ENCODE measurements at places on chromosomes 16 and 17. TPM values are rescaled to one million over a fixed set of nuclear protein-coding genes. Genes with fewer than 3 reads are reported as not detected.

DNA sequence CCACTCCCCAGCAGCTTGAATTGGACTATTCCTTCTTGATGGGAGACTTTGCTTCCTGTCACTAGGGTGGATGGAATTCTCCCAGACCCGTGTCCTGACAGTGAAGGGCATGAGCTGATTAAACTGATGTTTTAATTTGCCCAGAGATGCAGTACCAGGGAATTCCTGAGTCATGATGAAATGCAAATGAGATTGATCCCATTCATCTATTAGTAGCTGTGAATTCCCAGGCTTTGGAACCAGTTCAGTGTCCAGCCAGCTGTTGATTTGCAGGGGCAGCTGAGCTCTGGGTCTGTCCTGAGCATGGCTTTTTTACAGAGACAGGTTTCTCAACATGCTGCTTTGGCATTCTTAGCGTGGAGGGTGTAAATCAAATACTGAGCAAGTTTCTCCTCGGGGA is 157.9 kb downstream of the PITPNC1 start:
- no peak for DNase-seq

Gene BMERB1
- total RNA-seq = 17.3 TPM

Gene EME1
- total RNA-seq = 1.8 TPM

DNA sequence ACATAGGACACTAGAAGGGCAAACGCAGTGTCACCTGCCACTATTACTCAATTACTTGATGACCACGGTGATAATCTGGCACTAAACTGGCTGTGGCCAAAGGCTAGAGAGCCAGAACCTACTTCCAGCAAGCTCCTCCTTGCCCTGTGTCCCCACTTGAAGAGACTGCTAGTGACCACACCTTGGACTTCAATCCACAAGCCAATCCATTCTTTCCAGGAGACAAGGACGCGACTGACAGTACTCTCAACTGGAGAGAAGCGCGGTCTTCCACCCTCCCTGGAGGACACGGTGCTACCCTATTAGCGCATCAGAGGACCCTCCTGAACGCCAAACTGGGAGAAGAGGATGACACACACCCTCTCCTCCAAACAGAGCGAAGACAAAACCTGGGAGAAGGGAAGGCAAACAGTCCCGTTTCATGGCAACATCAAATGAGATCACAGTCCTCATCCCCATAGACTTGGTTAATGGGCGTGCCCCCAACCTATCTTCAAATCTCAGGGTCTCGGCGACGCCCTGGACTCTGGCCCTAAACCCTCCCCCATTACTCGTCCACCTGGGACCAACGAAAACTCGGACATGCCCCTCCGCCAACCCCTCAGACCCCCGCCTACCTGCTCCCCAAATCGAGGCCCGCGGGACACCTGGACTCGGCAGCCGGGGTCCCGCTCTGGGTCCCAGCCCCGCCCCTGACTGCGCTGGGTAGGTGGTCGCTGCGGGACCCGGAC is 508 bp downstream of the FLCN start:
- DNase-seq = no peak

GRCh38 chr17:20961586-20961985 is 81.2 kb downstream of the USP22 start:
- DNase-seq = no peak

DNA sequence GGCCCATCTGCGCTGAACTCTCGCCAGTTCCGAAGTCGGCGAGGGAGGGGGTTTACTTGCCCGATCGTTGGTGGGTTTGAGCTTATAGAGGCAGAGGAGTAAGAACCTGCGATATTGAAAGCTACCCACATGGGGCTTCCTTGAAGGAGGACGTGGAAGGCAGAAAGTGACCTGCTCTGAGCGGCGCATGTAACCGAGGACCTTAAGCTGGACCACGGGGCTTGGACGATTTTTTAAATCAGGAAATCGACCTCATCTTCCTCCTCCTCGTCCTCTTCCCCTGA is 2.0 kb downstream of the PRAC2 start:
- no peak for DNase-seq

Gene CRHR1
- not detected for total RNA-seq

Gene CD68
- total RNA-seq = 285 TPM

GRCh38 chr17:2749784-2750181 is 331 bp upstream of the CCDC92B start:
- DNase-seq = peak; percentile 89

- no peak for DNase-seq
Measured at GRCh38 chr17:82909322-82909904, 69.6 kb upstream of the ZNF750 start.

GRCh38 chr17:28488533-28489276 is 15.3 kb downstream of the SLC13A2 start:
- no peak for DNase-seq

Gene WNT9B
- total RNA-seq = 13.4 TPM

- no peak for DNase-seq
Measured at GRCh38 chr16:79653373-79653891, 52.9 kb upstream of the MAF start.

Gene LRRC37A
- total RNA-seq = 4.1 TPM

Gene NATD1
- total RNA-seq = 21.2 TPM

DNA sequence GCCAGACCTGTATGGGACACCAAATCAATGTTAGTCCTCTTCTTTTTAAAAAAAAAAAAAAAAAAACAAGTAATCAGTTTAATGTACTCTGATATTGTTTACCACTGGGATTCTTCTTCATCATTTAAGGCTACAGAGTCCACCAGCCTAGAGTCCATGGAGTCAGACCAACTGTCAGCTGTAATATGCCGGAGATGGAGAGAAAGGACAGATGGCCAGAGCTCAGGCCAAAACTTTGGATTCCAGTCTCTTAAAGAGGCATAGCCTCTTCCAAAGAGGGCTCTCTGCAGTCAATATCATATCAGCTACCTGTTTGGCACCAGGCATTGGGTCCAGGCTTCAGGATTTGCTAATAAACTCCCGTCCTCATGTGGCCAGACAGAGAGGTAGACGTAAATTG is 469.6 kb upstream of the HSBP1 start:
- DNase-seq = no peak

Gene TMC8
- 191 TPM for total RNA-seq

DNA sequence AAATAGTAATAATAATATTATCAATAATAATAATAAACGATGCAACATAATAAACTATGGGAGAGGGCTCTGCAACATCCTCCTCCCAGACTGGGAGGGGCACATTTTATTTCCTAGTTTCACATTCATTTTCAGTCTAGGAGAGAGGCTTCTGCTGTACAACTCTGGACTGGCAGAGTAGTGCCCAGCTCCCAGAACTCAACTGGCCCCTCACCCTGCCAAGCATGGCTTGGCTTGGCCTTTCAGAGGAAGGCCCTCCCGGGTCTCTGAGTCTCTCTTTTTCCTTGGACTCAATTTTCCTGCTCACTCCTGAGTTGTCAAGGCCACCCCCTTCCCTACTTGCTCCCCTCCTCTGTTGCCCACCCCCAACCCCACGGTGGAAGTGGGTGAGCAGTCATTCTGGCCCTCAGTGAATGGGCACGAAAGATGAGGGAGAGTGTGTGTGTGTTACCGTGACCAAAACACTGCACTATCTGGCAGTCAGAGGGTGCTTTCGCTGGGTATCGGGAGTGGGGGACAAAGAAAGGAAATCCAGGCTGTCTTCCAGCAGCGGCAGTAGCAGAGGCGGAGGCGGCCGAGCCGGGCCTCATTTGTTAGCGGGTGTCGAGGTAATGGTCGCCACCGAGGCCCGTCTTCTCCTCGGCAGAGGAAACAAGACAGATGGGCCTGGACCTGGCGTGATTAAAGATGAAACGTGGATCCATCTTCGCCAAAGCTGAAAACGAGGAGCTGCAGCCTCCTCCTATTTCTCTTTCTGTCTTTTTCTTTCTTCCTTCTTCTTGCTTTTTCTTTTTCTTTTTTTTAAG is 2.3 kb downstream of the HOXB4 start:
- DNase-seq = no peak

DNA sequence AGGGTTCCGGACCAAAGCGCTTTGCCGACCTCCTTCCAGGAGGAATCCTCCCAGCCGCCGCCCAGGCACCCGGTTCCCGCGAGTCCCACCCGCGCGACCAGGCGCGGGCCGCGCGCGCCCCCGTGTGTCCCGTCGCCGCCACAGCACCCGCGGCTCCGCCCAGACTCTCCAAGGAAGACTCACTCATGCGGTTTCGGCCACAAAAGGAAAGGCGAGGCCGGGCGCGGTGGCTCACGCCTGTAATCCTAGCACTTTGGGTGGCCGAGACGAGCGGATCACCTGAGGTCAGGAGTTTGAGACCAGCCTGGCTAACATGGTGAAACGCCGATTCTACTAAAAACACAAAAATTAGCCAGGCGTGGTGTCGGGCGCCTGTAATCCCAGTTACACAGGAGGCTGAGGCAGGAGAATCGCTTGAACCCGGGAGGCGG is 3.5 kb upstream of the PKMYT1 start:
- DNase-seq = peak; percentile 93

Gene KRTAP4-3
- not detected for total RNA-seq

DNA sequence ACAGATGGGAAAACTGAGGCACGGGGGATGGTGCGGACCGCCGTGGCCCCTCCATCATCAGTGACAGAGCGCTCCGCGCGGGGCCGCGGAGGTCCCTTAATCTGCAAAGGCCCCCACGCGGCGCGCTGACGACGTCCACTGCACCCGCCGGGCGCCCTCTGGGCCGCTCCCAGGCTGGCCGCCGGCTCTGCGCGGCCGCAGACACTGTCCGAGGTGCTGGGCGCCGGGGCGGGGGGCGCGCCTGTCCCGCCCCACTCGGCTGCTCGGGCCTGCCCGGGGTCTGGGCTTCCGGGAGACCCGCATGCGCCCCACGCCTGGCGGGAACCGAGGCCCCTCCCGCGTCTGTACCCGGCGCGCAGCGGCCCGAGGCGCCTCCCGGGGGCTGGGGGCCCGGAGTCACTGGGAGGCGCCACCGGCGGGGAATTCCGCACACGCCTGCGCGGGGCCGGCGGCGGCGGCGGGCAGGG is 550 bp upstream of the RNF213 start:
- peak; percentile 95 for DNase-seq

DNA sequence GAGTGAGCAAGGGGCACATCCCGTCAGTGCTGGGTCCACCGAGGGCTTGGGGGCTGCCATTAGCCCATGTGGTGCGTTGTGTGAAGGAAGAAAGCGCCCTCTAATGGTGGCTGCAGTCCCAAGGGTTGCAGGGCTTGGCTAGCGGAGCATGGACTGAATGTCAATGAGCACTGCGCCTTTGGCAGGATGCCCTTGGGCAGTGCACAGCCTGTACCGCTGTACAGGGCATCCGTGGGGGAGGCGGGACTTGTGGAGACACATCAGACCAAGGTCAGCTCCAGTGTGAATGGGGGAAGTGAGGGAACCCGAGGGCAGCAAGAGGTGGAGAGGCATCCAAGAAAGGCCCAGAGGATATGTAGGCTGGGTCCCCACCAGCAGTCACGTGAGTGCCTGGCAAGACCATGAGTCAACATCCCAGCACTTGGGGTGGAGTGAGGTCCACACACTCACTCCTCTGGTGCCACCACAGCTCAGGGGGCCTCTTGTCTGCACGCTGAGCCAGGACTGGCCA is 75.5 kb upstream of the MED9 start:
- no peak for DNase-seq

Gene ADGRG3
- 34.2 TPM for total RNA-seq

Gene SDK2
- total RNA-seq = 15.8 TPM

DNA sequence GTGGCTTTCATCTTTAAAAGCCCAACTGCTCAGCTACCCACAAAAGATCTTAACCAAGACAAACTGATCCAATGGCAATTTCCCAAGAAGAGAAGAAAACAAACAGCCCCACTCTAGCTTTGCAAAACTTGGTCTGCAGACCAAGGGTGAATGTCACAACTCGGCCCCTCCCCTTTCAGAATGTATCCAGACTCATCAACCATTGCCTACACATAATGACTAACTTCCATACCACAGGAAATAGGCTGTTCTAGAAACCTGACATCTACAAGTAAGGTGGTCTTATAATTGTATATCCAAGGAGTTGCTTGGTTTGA is 16.0 kb downstream of the DCUN1D3 start:
- DNase-seq = no peak

DNA sequence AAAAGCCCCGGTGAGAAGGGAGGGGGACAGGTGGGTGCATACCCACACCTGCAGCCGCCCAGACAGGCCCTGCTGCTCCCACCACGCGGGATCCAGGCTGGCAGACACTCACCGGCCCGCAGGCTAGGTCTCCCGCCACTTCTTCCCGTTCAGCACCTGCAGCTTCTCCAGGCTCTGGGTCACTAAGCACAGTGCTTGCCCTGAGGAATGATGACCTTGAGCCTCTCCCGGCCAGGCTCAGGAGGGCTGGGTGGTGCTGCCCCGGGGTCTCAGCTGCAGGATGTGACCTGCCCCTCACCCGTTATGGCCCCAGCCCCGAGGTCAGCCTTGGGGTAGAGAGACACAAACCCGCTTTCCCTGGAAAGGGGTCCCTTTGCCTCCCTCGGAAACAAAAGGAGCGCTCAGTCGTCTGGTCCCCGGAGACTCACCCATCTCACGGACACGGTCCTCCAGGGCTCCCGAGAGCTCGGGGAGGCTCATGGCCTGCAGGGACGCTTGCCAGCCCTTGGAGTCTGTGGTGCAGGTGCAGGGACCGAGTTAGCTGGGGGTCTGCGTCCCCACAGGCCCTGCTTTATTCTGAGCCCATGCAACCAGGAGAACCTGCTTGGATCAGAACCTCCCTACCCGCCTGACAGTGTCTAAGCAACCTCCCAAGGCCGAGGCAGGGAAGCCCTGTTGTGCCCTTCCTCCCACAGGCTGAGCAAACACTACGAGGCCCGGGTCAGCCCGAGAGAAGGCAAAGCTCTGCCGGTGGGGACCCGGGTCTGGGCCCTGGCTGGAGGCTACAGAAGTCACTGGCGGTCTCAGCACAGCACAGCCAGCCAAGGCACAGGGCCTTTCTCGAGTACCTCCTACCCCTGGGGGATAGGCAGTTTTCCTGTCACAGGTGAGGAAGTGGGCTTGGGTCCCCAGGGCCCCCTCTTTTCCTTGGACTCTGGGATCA is 3.8 kb downstream of the NUDT16L1 start:
- no peak for DNase-seq

DNA sequence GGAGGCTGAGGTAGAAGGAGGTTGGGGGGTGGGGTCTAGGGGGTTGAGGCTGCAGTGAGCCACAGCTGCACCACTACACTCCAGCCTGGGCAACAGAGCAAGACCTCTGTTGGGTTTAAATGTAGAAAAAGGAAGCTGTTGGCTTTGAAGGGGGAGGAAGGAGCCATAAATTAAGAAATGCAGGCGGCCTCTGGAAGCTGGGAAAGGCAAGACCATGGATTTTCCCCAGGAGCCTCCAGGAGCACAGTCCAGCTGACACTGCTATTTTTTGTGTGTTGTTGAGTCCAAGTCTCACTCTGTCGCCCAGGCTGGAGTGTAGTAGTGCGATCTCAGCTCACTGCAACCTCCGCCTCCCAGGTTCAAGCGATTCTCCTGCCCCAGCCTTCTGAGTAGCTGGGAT is 15.9 kb downstream of the LITAF start:
- no peak for DNase-seq

DNA sequence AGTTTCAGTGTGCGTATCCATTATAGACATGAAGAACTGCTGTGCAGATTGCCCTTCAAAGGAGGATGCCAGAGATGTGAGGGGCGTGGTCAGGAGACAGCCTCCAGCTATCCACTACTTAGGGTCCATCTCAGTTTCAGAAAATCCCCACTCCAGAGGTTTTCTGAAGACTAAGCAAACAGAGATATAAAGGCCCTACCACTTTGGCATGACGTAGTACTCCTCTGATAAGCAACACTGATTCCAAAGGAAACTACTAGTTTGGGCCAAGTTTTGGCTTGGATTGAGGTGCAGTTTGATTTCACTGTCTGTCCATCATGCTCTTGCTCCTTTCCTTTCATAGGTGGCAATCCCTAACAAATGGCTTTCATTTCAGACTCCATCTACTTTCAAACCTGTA is 228.7 kb downstream of the CDH8 start:
- DNase-seq = no peak

Gene SYNGR3
- 3.3 TPM for total RNA-seq

Gene C17orf100
- total RNA-seq = 1.1 TPM

Data from spleen (tissue), 13 donors.